ENCODE measurements at places on chromosomes 12 and 14. TPM values are rescaled to one million over a fixed set of nuclear protein-coding genes. Genes with fewer than 3 reads are reported as not detected.

DNA sequence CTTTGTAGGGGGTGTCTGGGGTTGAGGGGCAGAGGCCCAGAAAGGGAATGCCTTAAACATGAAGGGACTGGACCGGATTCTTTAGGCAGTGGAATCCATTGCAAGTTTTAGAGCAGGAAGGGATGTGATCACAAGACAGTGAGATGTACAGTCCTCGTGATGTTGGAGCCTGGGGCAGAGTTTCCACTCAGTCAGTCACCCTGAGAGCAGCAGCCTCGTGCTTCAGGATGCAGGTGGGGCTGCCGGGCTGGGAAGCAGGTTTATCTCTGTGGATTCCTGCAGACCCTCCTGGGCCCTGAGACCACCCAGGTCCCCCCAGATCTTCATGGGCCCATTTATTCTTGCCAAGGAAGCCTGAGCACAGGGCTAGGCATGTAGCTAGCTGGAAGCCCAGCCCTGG is 38.5 kb downstream of the RIN3 start:
- peak; percentile 25 for DNase-seq

DNA sequence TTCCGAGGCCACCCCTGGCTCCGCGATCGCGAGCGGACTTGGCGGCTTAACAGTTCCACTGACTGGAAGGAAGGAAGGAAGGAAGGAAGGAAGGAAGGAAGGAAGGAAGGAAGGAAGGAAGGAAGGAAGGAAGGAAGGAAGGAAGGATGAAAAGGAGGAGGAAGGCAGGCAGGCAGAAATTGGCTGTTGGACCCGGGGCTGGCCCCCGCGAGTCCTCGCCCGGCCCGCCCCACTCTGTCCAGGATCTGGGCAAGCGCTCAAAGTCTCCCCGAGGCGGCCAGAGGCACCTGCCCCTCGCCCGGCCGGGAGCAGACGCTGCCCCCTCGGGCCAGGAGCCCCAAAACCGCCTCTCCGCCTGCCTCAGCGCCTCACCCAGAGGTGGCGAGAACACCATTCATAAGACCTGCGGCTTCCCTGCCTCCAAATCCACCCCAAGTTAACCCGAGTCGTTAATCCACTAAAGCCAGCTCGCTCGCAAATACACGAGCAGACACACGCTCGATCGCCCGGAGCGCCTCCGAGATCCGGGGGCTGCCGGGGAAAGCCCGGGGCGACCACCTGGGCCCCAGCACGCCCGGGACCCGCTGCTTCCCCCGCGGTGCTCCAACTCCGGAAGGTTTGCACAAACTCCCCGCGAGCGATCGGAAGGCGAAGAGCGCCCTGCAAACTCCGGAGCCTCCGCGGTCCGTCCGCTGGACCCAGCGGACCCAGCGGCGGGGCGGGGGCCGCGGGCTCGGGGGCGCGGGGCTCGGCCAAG is 844 bp downstream of the DPF3 start:
- DNase-seq, result peak; percentile 53

DNA sequence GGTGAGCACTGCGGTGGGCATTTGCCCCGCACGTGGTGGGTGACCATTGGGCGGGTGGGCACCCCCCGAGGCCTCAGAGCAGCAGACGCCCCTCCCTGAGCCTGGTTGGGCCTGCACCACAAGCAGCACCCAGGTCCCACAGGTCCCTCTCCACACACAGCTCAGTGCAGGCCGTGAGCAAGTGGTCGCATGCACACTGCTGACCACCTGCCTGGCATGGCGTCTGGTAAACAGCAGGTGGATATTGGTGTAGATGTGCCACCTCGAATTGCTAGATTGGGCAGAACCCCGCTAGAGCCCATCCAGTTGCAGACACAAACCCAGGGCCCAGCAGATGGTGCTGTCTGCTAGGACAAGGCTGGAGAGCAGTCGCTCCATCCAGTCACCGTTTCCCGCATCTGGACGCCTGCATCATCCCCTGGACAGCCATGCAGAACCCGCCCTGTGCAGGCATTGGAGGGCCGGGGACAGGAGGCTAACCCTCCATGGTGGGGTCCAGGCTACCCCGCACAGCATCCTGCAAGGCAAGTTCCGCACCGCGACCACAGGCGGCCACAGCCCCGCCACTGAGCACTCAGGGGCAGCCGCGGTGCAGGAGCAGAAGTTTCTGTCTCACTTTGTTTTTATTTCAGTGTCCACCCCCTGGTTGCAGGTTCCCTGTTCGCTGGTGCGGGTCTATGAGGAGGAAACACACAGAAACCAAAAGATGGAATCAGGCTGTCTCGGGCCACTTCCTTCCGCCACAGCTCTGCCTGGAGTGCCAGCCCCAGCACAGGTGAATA is 45.6 kb upstream of the RIMBP2 start:
- DNase-seq, result no peak

- no peak for DNase-seq
Observed at GRCh38 chr12:5736016-5736415, 209.0 kb downstream of the ANO2 start.

DNA sequence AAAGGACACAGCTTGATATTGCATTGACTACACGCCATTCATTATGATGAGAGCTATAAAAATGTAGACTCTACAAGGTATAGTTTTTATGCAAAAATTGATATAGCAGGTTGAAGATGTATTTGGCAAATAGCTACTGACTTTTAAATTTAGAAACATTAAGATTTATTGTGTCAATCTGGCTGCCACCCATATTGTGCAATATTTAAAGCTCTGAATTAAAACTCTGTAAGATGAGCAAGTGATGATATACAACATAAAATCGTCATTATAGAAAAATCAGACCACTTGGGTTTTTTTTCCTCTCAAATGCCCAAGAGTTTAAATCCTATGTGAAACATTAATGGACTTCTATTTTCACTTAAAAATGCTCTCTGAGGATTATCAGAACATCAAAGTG is 36.8 kb upstream of the E2F7 start:
- DNase-seq, result no peak

DNA sequence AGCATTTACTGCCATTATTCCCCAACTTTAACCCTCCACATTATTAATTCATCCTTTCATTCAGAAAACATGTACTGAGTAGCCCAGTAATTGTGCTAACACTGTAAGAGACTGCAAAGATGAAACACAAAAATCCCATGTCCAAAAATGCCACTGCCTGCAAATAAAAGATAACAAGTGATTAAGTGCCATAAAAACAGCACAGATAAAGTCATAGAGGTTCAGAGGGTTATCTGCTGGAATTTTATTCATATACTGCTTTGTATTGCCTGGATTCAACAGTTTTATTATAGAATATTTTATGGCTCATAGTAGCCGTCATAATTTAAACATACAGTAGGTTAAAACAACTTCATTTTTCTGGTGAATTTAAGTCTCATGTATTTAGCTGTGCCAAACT is 177.9 kb downstream of the KICS2 start:
- DNase-seq, result no peak

GRCh38 chr14:106185837-106186233 is 659.5 kb downstream of the TMEM121 start:
- DNase-seq, result no peak

- no peak for DNase-seq
Observed at GRCh38 chr14:36517242-36518030, 2.6 kb downstream of the NKX2-1 start.

GRCh38 chr12:55696796-55697462 is 10.8 kb downstream of the ITGA7 start:
- DNase-seq, result no peak

GRCh38 chr12:102521662-102522277 is 41.4 kb upstream of the IGF1 start:
- no peak for DNase-seq

GRCh38 chr12:109949089-109949488 is 47.1 kb downstream of the GIT2 start:
- DNase-seq, result no peak

Gene CCDC184
- total RNA-seq, result 0.97 TPM

Gene SLC5A8
- total RNA-seq, result not detected

All from Right ventricle myocardium superior (tissue), 1 donor.